ENCODE measurements at places on chromosomes 2 and 18. TPM values are rescaled to one million over a fixed set of nuclear protein-coding genes. Genes with fewer than 3 reads are reported as not detected.
A peak's percentile ranks its signal among the peaks of the same experiment; 100 is the strongest.

GRCh38 chr18:21897811-21898210, 157.2 kb downstream of the MIB1 start:
- DNase-seq = no peak

- no peak for DNase-seq
Measured at GRCh38 chr2:136251885-136252585, 134.1 kb upstream of the CXCR4 start.

DNA sequence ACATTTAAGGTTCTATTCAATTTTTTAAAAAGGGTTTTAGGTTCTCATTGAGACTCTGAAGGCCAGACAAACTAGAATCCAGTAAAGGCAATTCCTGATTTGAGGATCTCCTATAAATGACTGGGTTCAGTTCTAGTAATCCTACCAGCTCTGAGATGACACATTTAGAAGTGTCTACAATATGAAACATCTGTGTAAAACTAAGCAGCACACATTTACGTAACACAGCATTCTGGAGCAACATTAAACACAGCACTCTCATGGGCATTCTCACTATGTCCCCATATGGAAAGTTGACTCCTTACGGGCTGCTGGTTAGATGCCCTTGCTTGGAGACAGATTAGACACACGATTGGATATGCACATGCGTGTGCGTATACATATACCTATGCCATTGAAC, 114.4 kb downstream of the ZNF385B start:
- no peak for DNase-seq

GRCh38 chr2:43106559-43107527, 119.6 kb downstream of the ZFP36L2 start:
- no peak for DNase-seq

- no peak for DNase-seq
Measured at GRCh38 chr18:31402026-31402373, 25.4 kb downstream of the DSG4 start.

DNA sequence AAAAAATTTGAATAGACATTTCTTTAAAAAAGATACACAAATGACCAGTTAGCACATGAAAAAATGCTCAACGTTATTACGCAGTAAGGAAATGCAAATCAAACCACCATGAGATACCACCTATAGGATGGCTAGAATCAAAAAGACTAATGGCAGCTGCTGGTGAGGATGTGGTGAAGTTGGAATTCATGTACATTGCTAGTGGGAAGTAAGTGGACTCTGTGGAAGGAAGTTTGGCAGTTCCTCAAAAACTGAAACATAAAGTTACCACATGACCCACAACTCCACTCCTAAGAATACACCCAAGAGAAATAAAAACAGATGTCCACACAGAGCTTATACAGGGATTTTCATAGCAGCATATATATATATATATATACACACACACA, 51.2 kb downstream of the MBP start:
- DNase-seq = no peak

DNA sequence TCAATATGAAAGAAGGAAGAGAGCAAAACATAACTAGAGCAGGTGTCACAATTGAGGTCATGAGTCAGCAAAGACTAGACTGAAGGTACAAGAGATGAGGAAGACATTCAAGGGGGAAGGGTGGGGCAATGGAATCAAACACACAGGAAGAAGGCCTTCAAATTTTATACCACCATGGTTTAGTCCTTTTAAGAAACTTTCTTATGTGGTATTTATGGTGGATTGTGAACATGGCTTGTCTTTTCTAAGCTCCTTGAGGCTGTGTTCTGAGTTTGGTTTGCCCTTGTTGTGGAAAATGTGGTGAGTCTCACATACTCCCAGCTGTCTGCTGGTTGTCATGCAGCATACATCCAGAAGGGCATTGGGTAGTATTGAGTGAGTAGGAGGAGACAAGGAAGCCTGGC, 62.1 kb downstream of the NABP1 start:
- no peak for DNase-seq

- no peak for DNase-seq
Measured at GRCh38 chr2:111072220-111072871, 48.4 kb upstream of the BCL2L11 start.

- DNase-seq = no peak
Measured at GRCh38 chr2:226730481-226730880, 69.1 kb downstream of the IRS1 start.

DNA sequence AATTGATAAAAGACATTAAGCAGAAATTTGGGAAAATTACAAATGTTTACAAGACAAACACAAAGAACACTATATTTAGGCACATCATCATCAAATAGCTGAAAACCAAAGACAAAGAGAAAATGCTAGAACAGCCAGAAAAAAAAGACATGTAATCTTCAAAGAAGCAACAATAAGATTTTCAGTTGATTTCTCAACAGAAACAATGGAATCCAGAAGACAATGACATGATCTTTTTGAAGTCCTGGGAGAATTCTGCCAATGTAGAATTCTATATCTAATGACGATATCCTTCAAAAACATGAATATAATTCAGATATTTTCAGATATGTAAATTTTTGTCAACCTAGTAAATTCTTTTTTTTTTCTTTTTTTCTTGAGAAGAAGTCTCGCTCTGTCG, 179.0 kb downstream of the PTPRM start:
- no peak for DNase-seq

DNA sequence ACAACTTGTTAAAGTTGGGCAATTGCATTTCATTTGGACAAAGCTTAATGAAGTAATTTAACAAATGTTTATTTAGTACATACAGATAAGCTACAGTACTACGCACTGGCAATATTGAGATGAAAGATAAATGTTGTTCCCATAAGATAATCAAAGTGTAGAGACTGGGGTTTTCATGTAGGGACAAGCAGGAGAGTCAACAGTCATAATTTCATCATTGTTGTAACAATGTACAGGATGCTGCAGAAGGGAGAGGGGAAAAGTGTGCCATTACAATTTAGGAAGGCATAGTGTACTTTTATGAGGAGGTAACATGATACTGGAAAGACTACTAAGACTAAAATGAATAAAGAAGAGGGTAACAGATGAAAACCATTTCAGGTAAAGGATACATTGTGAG, 441.6 kb downstream of the ERBB4 start:
- DNase-seq = no peak

DNA sequence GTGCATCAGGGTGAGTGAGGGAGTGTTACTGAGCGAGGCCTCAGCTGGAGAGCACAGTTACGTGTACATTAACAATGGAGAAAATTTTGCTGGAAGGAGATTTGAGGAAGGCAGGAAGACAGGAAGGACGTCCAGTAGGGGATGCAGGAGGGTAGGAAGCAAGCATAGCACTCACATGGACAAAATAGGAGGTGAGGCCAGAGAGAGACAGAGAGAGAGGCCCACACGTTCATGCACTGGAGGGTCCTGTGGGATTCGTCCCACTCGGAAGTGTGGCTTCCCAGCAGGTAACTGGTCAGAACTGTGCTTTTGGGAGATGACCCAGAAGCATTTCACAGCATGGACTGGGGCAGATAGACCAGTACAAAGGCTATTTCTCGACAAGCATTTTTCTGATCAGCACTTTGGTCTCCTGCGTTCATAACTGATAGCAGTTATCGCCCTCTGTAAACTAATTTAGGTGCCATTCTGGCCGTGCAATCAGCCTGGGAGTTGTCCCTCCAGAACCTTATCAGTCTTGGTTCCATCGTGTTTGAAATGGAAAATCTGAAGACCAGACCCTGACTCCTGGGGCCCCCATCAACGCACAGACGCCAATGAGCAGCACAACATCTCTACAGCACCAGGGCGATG, 5.7 kb downstream of the LCT start:
- no peak for DNase-seq

- no peak for DNase-seq
Measured at GRCh38 chr2:191209340-191209739, 35.9 kb upstream of the MYO1B start.

- no peak for DNase-seq
Measured at GRCh38 chr2:234687718-234688475, 191.0 kb upstream of the ARL4C start.

DNA sequence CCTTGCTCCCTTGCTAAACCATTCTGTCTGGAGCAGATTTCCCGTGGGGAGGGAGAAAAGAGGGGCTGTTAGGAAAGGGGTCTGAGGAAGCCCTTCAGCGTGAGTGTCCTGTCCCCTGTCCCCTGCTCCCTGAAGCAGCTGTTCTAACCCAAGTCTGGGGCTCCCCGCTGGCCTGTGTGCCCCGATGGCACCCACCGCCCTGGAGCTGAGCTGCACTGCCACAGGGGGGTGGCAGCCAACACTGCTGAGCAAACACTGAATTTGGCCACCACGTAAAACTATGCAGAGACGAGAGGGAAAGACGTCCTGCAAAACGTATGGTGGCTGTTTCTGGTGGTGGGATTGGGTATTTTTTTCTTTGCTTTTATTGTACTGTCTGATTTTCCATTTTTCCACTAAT, 17.9 kb downstream of the KCNG2 start:
- no peak for DNase-seq

DNA sequence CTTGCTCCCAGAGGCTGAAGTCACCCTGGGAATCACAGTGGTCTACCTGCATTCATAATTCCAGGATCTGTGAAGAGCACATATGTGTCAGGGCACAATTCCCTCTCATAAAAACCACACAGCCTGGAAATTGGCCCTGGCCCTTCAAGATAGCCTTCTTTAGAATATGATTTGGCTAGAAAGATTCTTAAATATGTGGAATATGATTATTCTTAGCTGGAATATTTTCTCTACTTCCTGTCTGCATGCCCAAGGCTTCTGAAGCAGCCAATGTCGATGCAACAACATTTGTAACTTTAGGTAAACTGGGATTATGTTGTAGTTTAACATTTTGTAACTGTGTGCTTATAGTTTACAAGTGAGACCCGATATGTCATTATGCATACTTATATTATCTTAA, 24.2 kb downstream of the ICOS start:
- DNase-seq = no peak

DNA sequence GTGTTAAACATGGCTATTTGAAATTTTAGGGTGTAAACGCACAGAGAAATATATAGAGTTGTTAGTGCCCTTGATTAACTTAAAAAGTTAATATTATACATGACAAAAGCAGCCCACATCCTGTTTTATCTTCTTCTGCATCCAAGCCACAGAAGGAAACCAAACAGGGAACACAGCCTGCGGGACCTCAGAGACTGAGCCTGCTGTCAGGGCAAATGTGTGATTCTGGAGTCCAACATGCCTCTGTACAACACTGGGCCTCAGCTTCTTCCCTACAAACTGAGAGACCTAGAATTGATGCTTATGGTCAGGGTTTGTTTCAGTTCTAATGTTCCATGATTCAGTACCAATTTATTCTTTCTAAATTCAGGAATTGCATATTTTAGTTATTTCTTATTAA, 404.7 kb downstream of the FBXO15 start:
- DNase-seq = no peak

GRCh38 chr2:136247204-136247950, 129.4 kb upstream of the CXCR4 start:
- DNase-seq = no peak

GRCh38 chr2:126444512-126444911, 211.4 kb upstream of the GYPC start:
- DNase-seq = no peak

GRCh38 chr18:61887838-61888237, 5.0 kb downstream of the RNF152 start:
- DNase-seq = no peak

GRCh38 chr18:9928646-9929259, 14.9 kb downstream of the VAPA start:
- no peak for DNase-seq

DNA sequence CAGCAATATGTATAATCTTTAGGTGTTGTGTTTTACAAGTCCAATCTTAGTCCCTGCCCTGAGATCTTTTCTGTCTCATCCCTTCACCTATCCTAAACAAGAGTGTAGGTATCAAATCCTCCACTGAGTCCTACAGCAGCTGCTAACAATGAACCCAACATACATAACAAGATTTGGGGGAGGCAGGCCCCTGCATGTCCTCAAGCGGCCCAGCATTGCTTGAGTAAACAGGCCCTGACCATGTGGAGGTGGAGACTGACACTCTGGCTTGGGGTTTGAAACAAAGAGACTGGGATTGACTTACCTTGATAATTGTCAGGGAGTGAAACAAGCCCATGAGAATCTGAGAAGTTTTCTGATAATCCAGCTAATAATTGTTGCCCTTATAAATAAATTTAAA, 213.4 kb downstream of the STK39 start:
- no peak for DNase-seq

DNA sequence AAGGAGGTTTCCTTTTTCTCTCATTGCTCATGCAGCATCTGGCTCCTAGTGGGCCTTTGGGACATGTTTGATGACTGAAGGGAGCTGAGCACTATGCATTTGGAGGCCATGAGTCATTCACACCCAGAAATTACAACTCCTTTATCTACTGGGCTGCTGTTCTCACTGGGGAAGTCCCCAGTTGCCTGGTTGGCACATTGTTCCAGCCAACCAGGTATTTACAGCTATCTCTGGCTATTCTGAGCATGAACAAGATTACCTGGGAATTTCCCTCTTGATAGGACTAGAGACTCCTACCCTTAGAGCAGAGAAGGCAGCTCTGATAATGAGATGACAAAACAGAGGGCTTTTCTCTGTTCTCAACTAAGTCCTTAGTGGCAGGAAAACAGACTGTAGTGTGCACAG, 206.5 kb downstream of the SETBP1 start:
- no peak for DNase-seq

GRCh38 chr2:82879803-82880202, 1579.3 kb downstream of the SUCLG1 start:
- no peak for DNase-seq

GRCh38 chr18:69897397-69898108, 50.1 kb downstream of the CD226 start:
- peak; percentile 14 for DNase-seq

- no peak for DNase-seq
Measured at GRCh38 chr18:9814431-9814830, 71.3 kb upstream of the TXNDC2 start.

GRCh38 chr2:37325625-37326071, 1.0 kb upstream of the PRKD3 start:
- DNase-seq = peak; percentile 48

- no peak for DNase-seq
Measured at GRCh38 chr2:197946562-197946961, 142.2 kb downstream of the PLCL1 start.

DNA sequence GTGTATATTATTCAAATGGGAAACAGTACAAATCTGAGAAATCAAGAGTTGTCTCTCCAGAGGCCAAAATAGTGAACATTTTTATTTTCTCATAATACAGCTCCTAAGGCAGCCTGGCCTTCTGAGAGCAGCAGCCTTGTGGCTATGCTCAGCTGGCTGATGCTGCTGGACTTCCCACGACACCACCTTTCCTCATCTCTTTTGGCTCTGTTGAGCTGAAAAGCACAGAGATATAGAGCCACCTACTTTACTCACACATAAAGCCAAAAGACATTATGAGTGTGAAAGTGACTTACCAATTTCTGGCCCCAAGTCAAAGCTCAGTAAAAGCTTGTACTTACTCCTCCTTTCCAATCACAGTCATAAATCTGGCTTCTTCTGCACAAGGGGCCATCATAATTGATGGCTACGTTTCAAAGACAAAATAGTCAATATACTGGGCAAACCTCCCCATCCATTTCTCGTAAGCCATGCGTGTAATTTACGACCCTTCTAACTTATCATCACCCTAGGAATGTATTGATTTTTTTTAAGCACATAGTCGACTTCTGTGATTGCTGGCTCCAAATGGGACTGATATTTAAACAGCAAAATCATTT, 18.6 kb upstream of the REG3A start:
- DNase-seq = no peak

- no peak for DNase-seq
Measured at GRCh38 chr2:198641161-198641560, 816.6 kb downstream of the SATB2 start.

The EML6 gene
- total RNA-seq = 5.3 TPM

The CDCA7 gene
- total RNA-seq = 43.6 TPM

The ATP6V1C2 gene
- 0.57 TPM for total RNA-seq

The RBKS gene
- total RNA-seq = 5.9 TPM

The SERPINB12 gene
- total RNA-seq = not detected

The NGEF gene
- 67.5 TPM for total RNA-seq

The SLC23A3 gene
- 7.6 TPM for total RNA-seq
